ENCODE measurements at places on chromosomes 1 and 21.
A peak's percentile ranks its signal among the peaks of the same experiment; 100 is the strongest.

GRCh38 chr1:192896376-192896775, 87.5 kb downstream of the RGS2 start:
- no peak for DNase-seq

- DNase-seq: no peak
Measured at GRCh38 chr1:49225464-49225863, 448.8 kb upstream of the BEND5 start.

GRCh38 chr21:24628046-24628445, 979.2 kb downstream of the MRPL39 start:
- DNase-seq: no peak

DNA sequence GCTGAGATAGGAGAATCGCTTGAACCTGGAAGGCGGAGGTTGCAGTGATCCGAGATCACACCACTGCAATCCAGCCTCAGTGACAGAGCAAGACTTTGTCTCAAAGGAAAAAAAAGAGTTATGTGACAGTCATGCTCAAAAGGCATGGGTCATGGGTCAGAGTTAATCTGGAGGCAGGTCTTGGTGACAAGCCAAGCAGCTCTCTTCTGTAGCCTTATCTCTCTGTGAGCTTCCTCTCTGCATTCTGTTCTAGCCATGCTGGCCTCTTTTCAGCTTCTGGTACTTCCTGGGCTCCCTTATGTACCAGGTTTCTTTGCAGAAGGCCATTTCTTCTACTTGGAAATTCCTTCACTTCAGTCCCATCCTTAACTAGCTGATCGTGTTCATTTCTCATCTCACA, 63.6 kb downstream of the NGF start:
- DNase-seq: no peak

GRCh38 chr1:116498789-116499628, 71.8 kb downstream of the CD58 start:
- DNase-seq: peak; percentile 68

DNA sequence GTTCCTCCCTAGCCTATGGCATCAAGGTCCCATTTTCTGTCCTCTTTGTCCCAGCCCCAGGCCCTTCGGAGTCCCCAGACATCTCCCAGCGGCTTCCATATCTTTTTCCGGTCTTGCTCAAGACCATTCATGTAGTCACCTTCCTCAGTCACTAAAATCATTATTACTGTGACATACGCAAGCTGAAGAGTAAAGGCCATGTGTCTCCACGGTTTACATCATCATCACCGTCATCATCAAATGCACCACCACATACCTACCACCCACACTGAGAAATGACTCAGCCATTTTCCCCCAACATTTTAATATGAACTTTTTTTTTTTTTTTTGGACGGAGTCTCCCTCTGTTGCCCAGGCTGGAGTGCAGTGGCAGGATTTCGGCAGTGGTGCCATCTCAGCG, 43.4 kb downstream of the FHAD1 start:
- no peak for DNase-seq

DNA sequence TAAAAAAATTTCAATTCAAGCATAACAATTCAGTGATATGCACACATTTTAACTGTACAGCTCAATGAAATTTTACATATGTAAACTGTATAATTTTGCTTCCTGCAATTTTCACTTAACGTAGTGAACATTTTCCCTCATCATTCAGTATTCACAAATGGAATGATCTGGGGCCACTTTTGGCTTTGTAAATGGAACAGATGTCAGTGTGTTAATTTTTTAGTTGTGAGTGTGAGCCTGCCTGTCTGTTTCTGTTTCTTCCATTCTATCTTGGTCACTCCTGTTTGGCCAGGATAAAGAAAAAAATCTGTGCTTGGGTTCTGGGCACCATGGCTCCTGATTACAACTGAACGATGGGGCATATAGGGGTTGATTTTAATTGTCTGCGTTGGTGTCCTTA, 20.5 kb upstream of the ST3GAL3 start:
- no peak for DNase-seq

DNA sequence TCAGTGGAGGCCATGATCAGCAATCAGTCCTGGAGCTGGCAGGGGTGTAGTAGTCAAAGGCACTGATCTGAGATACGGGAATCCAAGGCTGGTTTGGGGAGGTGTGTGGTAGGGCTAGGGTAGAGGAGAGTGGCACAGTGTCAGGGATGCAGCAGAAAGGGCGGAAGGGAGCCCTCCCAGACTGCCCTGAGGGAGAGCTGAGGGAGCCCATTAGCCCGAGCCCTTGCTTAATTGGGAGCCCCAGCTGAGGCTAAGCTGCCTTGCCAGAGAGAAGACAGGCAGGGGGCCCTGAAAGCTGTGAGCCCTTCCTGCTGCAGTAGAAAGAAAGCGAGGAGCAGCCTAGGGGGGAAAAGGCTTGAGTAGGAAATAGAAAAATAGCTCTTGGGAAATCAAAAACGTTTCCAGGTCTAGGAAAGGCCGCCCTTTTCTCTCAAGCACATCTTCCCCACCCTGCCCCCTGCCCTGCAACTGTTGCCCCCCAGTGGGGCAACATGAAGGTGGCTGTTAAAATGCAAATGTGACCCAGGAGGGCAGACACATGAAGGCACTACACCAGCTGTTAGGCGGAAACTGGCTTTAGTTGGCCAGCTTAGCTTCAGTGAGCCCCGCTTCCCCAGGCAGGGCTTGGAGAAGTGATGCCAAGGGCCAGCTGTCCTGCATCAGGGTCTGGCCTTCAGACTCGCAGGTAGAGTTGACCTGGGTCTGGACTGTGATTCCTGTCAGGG, 106.2 kb downstream of the UCK2 start:
- no peak for DNase-seq

DNA sequence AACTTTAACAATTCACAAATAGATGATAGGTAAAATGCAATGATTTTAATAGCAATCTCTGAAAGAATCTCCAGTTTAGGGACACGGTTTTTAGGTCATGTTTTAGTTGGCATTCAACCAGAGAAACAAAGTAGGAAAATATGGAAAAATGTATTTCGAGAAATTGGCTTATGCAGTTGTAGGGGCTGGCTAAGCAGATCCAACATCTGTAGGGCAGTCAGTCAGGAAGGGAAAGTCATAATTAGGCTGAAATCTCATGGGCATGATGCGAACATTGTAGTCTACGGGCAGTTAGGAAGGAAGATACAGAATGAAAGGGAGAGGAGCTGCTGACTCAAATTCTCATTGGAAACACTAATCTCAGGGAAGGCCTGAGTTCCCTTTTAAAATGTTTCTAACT, 1276.0 kb upstream of the ADGRL4 start:
- no peak for DNase-seq

DNA sequence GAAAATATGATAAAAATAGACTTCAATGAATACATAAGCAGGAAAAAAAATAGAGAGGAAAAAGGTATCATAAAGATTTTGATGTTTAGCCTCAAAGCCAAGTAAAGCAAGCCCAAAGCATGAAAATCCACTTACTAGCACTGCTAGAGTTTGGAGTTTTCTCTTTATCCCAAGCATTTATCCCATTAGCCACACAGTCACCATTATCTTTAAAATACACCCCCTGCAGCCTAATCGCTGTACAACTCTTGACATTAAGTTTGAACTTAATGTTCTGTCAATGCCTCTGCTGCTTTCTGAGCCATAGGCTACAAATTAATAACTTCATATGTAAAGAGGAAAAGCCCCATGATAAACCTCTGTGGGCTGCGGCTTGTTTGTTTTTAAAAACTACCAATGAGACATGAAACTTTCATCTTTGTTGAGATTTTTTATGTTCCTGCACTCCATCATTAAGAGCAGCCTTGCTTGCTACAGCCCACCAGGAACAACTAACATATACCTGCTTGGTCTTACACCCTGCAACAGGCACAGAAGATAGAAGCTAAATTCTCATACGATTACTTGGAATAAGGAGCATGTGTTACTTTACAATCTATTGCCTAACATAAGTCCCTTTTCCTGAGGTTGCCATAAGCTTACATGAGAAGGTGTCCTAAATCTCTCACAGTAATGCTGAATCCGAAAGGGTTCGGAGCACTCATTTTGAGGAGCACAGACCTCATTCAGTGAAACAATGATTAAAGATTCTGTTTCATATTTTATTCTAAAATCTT, 202.4 kb downstream of the SMYD3 start:
- DNase-seq: no peak

DNA sequence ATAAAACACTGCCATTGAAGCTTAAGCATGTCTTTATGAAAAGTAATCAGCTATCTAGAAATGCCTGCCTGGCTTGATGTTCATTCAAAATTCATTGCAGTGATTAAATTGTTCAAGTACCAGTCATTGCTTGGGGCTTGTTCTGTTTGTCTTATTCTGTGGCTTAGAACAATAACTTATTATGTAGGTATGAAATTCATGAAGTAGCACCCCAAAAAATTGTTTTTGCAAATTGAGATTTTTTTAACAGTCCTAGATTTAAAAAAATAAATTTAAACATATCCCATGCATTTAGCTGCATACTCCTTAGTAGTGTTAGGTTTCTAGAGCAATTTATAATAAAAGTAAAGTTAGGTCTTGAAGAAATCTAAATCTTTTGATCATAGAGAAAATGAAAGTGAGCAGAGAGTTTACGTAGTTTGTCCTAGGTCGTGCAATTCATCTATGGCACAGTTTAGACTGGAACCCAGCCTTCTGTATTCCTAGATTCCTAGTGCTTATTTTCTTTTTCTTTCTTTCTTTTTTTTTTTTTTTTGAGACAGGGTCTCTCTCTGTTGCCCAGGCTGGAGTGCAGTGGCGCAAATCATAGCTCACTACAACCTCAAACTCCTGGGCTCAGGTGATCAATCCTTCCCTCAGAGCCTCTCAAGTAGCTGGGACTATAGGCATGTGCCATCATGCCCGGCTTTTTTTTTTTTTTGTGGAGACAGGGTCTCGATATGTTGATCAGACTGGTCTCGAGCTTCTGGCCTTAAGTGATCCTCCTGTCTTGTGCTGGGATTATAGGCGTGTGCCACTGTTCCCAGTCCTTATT, 9.3 kb downstream of the MIER1 start:
- no peak for DNase-seq

DNA sequence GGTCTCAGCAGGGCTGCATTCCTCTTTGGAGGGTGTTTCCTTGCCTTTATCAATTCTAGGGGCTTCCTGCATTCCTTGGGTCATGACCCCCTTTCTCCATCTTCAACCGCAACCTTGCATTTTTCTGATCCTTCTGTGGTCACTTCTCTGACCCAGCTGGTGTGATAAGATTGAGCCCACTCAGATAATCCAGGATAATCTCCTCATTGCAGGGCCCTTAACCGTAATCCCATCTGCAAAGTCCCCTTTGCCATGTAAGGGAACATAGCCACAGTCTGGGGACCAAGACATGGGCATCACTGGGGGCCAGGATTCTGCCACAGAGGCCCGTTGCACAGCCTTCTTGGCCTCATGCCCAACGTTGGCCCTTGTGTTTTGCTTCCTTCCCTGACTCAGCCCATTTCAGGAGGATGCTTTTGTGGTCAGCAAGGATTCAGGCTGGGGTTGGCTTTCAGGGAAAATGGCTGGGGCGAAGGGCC, 35.0 kb upstream of the IL19 start:
- no peak for DNase-seq

DNA sequence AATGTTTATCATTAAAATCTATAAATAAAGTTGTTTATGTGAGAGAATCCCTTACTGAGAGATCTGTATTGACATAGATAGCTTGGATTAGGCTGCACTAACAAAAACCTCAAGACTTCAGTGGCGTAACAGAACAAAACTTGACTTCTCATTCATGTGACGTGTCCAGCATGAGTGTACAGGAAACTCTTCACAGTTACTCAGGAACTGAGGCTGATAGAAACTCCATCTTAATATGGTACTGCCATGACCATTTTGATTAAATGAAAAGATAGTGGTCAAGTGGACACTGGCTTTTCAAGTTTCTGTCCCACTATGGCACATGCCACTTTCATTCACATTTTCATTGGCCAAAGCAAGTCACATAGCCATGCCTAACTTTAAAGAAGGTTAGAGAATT, 3.7 kb downstream of the ST3GAL3 start:
- no peak for DNase-seq

GRCh38 chr21:32332463-32332951, 33.9 kb downstream of the MRAP start:
- DNase-seq: peak; percentile 1

- DNase-seq: no peak
Measured at GRCh38 chr1:27633640-27634176, 1.3 kb downstream of the FGR start.

DNA sequence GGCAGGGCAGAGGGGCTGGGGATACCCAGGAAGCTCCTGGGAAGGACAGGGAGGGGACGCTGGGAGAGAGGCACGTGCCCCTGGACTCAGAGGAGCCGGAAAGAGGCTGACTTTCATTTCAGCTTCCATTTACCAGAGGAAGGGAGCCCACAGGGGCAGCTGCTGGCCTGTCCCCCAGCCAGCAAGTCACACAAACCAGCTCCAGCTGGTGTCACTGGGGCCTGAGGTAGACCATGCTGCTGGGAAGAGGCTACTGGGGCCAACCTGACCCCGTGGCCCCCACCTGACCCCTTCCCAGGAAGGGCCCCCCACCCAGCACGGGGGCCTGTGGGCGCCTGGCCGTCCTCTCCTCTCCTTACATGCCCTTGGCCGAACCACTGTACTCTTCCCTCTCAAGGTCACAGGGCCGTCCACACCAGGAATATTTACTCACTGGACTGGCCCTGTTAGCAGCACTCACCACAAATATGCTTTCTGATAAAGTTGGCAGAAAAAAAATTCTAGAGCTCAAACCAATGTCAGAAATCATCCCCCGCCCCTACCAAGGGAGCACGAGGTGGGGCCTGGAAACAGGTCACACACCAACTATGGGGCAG, 110.5 kb downstream of the CASZ1 start:
- DNase-seq: no peak

DNA sequence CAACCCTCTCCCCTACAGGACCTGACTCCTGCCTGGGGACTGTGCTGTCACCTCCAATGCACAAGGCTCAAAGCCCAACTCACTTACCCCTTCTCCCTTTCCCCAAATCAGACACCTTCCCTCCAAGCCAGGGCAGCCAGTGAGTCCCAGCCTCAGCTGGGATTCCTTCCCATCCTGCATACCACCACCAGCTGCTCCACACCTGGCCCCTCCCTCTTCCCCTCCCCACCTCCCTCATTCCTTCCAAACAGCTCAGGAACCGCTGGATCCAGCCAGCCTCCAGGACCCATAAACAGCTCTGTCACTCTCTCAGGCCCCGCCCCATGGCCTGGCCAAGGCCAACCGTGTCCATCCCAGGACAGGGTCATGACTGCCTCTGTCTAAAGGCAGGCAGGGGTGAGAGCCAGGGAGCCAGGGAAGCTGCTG, 41.4 kb downstream of the ACOT7 start:
- no peak for DNase-seq

DNA sequence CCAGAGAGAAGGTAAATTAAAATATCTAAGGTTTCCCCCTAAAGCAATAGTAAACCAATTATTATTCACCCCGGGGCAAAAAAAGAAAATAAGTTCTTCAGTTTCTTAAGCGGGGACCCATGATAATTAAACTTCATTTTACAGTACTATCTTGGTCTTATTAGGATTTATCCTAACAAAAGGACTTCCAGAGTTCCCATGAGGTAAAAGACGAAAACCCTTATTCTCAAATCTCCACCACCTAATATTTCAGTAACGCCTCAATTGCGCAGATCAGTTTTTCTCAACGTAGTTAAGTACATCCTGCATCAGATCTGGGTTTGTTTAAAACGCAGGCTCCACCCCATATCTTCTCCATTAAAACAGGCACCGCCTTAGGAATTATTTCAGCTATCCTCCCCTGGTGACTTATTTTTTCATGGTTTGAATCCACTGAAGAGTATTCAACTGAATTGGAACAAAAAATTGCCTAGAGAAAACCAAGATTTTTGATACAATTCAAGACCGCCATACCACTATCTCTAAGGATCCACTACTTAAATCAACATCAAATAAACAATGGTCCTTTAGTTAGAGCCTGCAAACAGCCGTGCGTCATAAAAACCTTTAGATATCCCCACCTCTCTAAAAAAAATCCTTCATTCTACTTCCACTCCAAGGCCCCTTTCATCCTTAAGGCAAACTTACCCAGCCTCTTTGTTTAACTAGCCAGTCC, 1.7 kb downstream of the MCL1 start:
- no peak for DNase-seq
